ENCODE measurements at places on chromosomes 12 and 14. TPM values are rescaled to one million over a fixed set of nuclear protein-coding genes. Genes with fewer than 3 reads are reported as not detected.

DNA sequence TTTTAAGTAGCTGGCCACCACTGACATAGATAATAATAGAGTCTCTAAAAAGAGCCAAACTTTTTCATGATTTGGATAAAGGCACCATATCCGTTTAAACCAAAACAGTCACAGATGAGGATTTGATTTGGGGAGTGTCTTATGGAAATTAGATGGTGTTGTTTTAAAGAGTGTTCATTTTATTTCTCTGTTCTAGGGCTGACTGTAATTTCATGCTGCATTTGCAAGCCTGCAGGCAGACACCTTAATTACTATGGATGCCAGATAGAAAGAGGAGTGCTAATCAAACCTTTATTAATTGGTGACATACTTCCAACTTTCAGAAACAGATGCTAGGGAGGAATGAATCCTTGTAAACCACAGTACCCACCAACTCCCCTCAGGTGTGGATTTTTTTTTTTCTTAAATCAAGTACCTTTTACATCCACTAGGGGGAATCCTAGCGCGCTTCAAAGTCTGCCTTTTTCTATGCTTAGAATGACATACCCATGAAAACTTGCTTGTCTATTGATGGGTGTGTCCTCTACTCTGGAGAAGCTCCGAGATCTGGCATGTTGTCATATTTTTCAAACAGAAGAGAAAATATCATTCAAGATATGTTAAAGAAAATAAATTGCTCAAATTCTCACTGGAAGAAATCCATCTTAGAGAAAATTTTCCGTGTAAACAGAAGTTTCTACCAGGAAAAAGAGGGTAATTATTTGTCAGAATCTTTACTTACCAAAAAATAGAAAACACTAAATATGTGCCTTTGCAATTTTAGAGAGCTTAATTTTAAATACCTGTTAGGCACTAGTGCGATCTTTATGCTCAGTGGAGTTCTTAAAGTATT lies 14.2 kb upstream of the PLXNC1 start:
- DNase-seq, result peak; percentile 57

- no peak for DNase-seq
Measured at GRCh38 chr14:91419044-91419397, 1.4 kb upstream of the CCDC88C start.

DNA sequence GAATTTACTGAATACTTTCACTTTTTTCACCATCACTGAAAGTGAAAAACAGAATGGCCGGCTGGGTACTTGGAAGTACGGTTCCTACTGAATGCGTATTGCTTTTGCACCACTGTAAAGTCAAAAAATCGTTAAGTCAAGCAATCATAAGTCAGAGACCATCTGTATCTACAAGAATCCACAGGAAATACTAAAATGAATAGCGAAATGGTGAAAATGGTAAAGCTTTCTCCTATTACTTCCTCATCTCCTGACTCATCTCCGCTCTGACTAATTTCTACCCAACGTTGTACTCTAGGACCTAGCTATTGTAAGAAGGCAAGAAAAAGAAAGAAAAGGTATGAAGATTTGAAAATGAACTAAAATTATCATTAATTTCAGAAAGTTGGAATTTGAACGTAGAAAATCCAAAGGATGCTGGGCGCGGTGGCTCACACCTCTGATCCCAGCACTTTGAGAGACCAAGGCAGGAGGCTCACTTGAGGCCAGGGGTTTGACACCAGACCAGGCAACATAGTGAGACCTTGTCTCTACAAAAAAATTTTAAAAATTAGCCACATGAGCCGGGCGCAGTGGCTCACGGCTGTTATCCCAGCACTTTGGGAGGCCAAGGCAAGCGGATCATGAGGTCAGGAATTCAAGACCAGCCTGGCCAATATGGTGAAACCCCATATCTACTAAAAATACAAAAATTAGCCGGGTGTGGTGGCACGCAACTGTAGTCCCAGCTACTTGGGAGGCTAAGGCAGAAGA lies 5.3 kb upstream of the CDCA4 start:
- peak; percentile 50 for DNase-seq

GRCh38 chr12:106564678-106565329 lies 18.0 kb upstream of the RFX4 start:
- no peak for DNase-seq

DNA sequence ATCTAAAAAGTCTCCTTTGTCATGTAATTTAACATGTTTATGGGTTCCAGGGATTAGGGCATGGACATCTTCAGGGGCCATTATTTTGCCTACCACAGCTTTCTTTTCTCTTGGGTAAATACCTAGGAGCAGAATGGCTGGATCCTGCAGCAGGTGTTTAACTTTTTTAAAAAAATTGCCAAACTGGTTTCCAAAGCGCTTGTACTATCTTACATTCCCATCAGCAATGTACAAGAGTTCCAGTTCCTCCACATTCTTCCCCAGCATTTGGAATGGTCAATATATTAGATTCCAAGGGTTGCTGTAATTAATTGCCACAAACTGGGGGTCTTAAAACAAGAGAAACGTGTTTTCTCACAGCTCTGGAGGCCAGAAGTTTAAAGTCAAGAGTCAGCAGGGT lies 27.7 kb upstream of the MYL2 start:
- DNase-seq, result no peak

The RAD9B gene
- total RNA-seq, result 0.52 TPM

DNA sequence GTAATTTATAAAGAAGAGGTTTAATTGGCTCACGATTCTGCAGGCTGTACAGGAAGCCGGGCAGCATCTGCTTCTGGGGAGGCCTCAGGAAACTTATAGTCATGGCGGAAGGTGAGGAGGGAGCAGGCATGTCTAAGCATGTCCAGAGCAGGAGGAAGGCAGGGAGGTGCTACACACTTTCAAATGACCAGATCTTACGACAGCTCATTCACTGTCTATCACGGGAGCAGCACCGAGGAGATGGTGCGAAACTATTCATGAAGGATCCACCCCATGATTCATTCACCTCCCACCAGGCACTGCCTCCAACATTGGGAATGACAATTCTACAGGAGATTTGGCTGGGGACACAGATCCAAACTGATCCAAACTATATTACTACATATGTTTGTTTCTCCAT lies 10.0 kb downstream of the SFSWAP start:
- no peak for DNase-seq

GRCh38 chr14:90545966-90546751 lies 149.3 kb downstream of the CALM1 start:
- DNase-seq, result no peak

The LHX5 gene
- total RNA-seq, result 0.35 TPM

- DNase-seq, result no peak
Measured at GRCh38 chr14:43471595-43471994, 1035.5 kb downstream of the FSCB start.

DNA sequence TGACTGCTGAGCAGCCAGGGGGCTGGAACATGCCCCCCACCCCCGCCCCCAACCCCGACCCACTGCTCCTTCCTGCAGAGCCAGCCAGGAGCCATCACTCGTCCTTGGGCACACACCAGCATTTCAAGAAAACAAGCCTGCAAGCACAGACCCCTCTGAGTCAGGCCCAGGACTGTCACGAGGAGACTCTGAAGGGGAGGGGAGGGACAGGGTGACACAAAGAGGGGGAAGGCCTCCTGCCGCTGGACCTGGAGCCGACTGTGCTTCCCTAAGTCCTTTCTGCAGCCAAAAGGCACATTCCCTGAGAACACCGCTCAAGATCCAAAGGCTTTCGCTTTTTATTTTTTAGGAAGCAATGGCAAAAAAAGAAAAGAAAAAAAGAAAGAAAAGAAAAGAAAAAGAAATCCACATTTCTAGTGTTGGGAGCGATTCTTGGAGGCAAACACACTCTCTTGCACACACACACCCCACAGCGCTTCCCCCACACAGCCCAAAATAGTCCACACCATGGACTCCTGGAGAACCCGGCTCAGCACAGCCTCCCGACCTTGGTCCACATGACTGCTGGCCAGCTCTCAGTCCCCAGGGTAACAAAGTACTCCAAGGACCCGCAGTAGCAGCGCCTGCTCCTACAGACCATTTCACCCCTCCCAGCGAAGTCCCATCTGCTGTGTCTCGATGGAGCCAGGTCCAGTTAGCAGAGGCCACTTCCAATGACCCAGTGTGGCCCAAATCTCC lies 101.7 kb downstream of the DPF3 start:
- DNase-seq, result no peak

The ATP23 gene
- total RNA-seq, result 7.5 TPM

GRCh38 chr14:70130482-70130881 lies 58.3 kb downstream of the SLC8A3 start:
- DNase-seq, result no peak

The PPFIA2 gene
- total RNA-seq, result 0.87 TPM

GRCh38 chr14:45112896-45113781 lies 21.1 kb downstream of the FKBP3 start:
- no peak for DNase-seq
